Hindlimb muscle (tissue), 1 donor: ENCODE measurements at places on chromosomes 2 and 18.

GRCh38 chr18:77632758-77633157 lies 383.1 kb downstream of the GALR1 start:
- no peak for DNase-seq

DNA sequence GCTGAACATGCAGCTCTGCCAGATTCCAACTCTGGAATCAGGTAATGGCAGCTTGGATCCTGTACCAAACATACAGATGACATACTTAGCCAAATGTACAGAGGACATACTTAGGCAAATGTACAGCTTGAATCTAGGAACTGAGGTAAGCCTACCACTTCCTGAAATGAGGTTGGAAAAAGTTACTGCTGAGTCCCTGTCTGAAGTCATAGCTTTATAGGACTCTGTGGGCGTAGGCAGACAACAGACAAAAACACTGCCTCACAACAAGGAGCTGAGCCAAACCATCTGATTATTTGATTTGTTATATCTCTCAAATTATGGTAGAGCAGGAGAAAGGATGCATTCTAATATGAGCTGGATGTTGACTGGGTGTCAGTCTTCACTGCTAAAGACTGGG lies 290.2 kb upstream of the TCF4 start:
- DNase-seq: no peak

DNA sequence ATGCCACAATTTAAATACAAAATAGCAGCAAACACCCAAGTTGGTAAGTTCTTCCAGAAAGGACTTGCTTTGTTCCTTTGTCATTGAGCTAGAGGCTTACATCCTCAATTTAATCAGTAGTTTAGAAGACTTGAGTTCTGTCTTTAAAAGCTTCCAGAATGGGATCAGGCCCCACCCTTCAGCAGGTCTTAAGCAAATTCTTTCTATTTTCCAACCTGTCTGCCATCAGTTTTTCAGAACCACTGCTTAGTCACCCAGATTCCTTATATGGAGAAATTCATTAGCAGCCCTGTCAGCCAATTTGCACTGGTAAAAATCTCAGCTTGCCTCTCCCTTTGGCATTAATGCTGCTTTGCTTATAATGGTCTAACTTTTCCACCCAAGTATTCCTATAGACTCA lies 263.6 kb upstream of the HNMT start:
- no peak for DNase-seq

GRCh38 chr2:40412456-40412855 lies 39.4 kb downstream of the SLC8A1 start:
- no peak for DNase-seq

- no peak for DNase-seq
Observed at GRCh38 chr2:218368621-218369153, 12.0 kb downstream of the CATIP start.

DNA sequence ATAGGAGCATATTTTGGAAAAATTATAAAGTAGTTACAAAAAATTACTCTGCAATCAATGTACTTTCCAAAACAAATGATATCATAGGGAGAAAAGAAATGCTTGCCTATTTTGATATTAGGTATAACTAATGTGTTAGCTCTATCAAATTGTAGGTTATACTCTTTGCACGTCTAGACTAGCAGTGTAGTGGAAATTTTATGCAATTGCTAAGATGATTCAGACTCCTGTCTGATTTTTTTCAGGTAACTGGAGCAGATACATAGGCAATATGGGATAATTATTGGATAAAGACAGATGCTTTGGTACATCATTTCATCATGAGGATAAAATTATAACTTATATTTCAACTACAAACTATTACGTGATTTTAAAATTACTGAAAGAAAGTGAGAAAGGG lies 918.3 kb downstream of the EPHA4 start:
- no peak for DNase-seq
